ENCODE measurements at places on chromosomes 6 and 20.

GRCh38 chr20:63346131-63347080 is 14.7 kb downstream of the CHRNA4 start:
- no peak for DNase-seq

DNA sequence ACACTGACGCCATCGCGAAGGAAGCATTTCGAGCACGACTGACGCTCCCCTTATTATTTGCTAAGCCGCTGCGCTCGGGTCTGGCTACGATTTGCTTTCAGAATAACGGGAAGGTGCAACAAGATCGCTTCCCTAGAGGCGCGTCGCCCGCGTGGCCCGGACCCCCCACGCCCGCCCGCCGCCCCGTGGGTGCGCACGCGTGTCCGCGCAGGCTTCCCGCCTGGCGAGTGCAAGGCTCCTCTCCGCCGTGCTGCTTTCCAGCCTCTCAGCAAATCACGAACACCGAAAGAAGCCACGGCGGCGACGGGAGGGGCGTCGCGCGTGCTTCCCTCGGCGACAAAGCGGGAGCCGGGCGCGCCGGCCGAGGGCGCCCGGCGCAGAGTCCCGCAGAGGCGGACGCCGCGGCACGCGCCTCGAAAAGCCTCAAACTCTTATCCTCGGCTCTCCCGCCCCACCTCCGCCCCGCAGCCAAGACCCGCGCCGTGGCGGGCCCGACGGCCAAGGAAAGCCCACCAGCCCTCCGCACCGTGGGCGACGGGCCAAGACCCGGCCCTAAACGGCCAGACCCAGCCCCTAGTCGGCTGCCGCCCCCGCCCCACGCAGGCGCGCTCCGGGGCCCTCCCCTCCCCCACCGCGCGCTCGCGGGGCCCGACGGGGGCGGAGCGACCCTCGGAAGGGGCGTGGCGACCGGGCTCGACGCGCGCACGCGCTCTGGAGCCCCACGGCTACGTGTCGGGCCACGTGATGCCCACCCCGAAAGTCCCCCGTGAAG is 987 bp upstream of the QKI start:
- DNase-seq: no peak

GRCh38 chr6:44511126-44511525 is 123.6 kb downstream of the CDC5L start:
- DNase-seq: no peak

DNA sequence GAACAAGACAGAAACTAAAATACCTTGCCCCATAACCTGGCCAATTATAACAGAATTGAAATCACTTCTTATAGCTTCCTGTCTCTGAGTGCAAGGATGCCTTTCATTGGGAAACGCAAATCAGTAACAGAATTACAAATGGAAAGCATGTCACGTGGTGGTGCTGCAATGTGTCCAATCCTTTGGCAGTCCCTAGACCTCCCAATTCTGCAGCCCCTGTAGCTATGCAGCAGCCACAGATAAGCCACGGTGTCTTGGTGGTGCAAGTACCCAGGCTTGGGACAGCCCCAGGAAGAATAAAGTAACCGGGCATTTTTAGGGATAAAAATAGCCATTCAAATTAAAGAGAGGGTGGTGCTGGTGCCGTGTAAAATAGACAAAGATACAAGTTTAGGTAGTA is 134.6 kb upstream of the CCN2 start:
- DNase-seq: no peak

DNA sequence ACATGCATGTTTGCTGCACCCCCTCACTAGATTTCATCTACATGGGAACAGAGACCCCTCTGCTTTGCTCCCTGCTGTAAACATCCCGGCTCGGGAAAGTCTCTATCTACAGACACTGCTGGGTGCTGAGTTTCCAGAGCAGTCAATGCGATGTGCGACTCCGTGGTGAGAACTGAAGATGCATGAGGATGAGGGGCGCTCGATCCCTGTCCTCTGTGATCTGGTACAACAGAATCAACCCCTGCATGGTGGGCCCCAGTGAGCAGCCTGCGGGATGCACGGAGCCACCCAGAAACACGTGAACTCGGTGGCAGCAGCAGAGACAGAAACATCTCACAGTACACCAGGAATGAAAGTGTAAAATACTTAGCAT is 83.1 kb downstream of the THBS2 start:
- no peak for DNase-seq

DNA sequence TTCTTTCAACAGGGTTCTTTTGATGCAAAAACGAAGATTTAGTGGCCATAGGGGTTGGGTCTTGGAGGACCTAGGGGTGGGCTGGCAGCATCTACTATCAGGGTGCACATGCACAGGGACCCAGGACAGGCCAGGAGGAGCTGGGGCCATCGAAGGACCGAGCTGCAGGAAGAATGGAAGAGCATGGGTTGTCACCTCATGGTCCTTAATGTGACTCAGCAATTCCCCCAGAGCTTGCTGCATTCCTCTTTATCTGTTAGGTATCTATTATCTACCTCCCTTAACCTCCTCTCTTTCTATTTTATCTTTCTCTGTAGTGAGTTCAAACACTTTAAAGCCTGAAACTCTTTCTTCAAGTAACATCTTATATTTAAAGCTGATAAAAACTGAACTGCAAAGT is 167.0 kb downstream of the AIG1 start:
- no peak for DNase-seq
